ENCODE measurements at places on chromosomes 1 and 21.
A peak's percentile ranks its signal among the peaks of the same experiment; 100 is the strongest.

- DNase-seq: peak; percentile 84
Observed at GRCh38 chr1:220787069-220787619, 431 bp downstream of the MTARC1 start.

DNA sequence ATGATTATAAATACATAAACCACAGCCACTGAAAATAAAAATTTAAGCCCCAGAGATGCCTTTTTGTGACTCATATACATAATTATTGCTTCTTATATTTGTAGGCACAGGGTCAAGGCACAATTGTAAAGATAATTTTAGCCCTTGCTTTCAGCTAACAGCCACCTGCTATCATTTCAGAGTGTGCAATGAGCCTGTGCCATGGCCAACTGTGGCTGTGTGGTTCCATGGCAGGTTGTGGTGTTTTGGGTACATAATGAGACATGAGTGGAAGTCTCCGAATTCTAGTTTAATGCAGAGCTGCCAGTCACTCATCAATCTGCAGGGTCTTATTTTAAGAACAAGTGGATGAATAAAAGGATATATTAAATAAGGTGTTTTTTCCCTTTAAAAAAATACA lies 346.9 kb upstream of the SNX7 start:
- no peak for DNase-seq

- DNase-seq: peak; percentile 70
Observed at GRCh38 chr1:64598100-64598571, 128.2 kb downstream of the CACHD1 start.

DNA sequence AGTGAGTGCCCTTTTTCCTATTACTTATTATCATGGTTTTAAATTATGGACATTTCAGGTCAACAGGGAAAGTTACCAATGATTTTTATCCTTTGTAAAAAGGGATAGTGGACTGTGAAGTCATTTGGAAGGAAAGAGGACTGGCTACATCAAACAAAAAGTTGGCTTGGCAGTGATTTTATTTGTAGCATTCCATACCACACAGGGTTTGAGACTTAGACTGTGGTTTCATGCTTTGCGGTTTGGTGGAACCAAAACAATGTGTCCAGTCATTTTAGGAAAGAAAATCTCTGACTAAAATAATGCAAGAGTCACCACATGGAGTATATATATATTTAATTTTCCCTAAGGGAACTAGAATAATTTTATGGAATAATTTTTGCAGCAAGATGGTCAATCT lies 239.5 kb downstream of the HMCN1 start:
- DNase-seq: no peak
